ENCODE measurements at places on chromosomes 16 and 17. TPM values are rescaled to one million over a fixed set of nuclear protein-coding genes. Genes with fewer than 3 reads are reported as not detected.

The MAF gene
- total RNA-seq, result 14.9 TPM

The TP53TG3 gene
- total RNA-seq, result not detected

The MYH11 gene
- total RNA-seq, result under 0.01 TPM

The CDH13 gene
- 133 TPM for total RNA-seq

The TMEM100 gene
- 0.12 TPM for total RNA-seq

Data from uterine smooth muscle cell (primary cell).